Activated T-cell treated with anti-CD3 and anti-CD28 coated beads, Interleukin-2, amount 50 U/mL, for 4 hours (primary cell): ENCODE measurements at places on chromosomes 7 and 10. TPM values are rescaled to one million over a fixed set of nuclear protein-coding genes. Genes with fewer than 3 reads are reported as not detected.
A peak's percentile ranks its signal among the peaks of the same experiment; 100 is the strongest.

DNA sequence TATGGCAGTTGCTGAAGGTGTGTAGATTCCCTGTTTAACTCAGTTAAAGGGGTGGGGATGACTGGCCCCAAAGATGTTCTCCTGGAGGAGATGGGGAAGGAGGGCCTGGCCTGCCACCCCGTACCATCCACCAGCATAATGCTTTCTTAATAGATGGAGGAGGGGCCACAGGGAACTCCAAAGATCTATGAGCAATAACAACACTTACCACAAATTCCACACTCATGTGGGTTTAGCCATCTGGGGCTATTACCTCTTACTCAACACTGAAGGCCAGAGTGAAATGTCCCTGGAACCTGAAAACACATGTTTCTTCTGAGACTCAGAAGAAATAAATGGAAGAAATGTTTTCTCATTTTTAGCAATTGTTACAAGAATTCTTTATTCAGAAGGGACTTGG, 259.0 kb downstream of the CXCL12 start:
- DNase-seq = no peak

DNA sequence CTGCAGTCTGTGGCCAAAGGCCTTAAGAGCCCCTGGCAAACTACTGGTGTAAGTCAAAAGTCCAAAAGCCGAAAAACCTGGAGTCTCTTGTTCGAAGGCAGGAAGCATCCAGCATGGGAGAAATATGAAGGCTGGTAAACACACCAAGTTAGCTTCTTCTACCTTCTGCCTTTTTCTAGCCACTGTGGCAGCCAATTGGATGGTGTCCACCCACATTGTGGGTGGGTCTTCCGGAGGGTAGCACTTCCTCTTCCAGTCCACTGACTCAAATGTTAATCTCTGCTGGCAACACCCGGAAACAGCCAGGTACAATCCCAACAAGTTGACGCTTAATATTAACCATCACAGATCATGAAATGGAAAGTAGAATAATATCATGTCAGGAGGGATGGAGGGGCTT, 827.6 kb downstream of the SORCS1 start:
- DNase-seq = no peak

DNA sequence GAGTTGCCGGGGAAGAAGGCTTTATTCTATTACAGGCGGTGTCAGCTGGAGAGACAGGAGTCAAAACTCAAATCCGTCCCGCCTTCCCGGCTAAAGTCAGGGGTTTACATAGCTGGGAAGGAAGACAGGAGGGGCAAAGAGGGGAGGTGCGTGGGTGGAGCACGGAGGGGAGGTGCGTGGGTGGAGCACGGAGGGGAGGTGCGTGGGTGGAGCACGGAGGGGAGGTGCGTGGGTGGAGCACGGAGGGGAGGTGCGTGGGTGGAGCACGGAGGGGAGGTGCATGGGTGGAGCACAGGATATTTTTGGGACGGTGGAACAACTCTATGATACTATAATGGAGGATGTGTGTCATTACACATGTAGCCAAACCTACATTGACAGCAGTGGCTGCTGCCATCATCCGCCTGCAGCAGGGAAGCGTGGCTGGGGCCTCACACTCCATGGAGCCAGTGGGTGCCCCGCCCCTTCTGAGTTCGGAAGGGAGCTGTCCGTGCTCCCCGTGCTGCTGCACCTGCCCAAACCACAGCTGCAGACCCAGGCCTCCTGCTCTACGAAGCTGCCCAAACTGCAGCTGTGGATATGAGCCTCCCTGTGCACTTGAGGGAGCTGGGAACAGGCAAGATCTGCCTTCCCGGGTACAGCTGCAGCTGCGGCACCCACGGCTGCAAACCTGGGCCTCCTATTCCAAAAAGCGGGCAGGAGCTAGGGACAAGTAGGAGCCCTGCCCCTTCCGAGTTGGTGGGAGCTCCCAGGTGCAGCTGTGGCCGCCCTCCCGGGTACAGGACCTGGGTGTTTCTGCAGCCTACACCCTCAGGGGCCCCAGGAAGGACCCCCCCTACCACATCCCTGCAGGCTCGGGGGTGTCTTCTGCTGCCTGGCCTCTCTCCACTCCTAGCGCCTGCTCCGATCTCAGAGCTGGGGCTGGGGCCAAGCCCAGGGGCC, 119.4 kb downstream of the DYNC2I1 start:
- DNase-seq = peak; percentile 25

GRCh38 chr7:155774947-155775346, 37.3 kb downstream of the SHH start:
- no peak for DNase-seq

GRCh38 chr7:92802406-92802805, 34.0 kb downstream of the CDK6 start:
- DNase-seq = no peak

- DNase-seq = no peak
Measured at GRCh38 chr7:17069146-17069545, 187.4 kb upstream of the AGR3 start.

DNA sequence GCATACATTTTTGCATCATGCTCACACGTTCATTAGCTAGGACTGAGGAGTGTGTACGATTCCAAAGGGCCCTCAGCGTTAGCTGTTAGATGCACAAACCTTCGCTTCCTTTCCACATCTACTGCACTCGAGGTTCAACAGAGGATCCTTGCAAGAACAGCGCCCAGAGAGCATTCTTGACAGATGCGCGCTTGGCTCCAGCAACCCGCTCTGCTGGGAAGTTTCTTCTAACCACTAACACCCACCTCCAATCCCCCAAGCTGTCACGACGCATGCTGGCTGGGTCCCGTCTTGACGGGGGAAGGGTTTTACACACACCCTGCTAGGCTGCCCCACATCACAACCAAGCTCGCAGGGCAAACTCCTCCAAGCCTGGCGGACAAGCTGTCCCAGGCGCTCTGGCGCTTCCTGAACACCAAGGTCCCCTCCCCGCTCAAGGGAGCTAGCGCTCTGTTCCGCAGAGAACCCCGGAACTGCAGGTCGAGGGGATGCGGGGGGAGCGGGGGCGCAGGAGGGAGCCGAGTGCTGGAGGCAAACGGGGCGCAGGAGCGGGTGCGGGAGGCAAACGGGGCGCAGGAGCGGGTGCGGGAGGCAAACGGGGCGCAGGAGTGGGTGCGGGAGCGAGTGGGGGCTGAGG, 653 bp upstream of the ADRB1 start:
- no peak for DNase-seq

GRCh38 chr10:54284526-54285193, 516.4 kb downstream of the PCDH15 start:
- no peak for DNase-seq

GRCh38 chr7:27961255-27961654, 219.3 kb downstream of the JAZF1 start:
- DNase-seq = no peak

DNA sequence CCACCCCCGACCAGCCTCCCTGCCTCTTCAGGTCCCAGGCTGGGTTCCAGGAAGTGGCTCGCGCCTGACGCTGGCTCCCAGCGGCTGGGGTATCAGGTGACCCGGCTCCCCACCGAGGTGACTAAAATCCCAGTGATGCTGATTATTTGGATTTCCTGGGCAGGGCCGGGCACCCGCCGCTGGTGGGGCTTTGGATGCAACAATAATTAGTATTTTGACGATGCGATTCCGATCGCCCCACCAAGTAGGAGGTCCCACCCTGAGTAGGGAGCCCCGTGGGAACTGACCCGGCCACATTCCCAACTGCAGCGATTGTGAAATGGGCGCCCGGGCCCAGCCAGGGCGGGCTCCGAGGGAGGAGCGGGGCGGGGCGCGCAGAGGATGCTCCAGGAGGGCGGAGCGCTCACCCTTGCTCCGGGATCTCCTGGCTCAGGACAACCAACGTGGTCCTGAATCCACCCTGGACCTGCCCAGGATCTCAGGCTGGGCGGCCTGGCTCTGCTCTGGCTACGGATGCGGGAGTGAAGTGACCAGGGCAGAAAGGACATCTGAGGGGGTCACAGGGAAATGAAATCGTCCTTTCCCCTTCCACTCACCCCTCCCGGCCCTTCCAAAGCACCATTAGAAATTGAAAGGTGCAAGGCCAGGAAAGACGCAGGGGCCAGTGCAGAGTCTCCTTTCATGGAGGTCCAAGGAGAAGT, 32.6 kb downstream of the DUSP5 start:
- no peak for DNase-seq

DNA sequence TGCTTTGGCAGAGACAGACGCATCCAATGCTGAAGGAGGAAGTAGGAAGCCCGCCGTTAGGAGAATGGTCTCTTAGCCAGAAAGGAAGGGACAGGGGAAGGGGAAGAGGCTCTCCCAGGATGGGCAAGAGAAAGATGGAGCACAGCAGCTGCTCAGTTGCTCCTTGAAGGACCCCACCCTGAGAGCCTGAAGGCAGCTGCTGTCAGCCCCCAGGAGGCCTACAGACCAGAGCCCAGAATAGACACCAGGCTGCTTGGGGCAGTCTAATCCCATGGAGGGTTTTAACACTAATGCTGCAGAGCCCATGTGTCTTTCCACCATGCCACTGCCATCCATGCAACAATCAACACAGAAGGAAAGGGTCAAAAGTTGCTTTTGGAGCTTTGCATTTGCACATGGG, 3.5 kb upstream of the C7orf33 start:
- no peak for DNase-seq

DNA sequence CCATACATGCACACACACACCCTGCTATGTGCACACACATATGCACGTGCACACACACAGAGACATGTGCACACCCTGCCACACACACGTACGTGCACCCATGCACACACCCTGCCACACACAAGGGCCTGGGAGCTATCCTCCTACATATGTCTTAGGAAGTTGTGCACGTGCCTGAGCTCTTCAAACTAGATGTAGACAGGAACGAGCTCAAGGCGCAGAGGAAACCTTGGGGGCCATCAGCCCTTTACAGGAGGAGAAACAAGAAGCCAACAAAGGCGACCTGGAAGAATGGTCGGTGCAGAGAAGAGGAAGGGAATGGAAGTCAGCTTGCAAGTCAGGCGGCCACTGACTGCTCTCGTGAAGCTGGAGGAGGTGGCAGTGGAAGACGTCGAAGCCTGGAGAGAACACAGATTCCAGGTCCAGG, 58.7 kb downstream of the AOC1 start:
- DNase-seq = no peak

GRCh38 chr10:14382022-14382421, 51.3 kb upstream of the FRMD4A start:
- DNase-seq = peak; percentile 27

GRCh38 chr10:30495687-30496086, 61.7 kb downstream of the MAP3K8 start:
- no peak for DNase-seq

- DNase-seq = no peak
Measured at GRCh38 chr7:149071182-149071635, 19.3 kb downstream of the ZNF786 start.

- no peak for DNase-seq
Measured at GRCh38 chr7:120553491-120553890, 280.5 kb downstream of the KCND2 start.

DNA sequence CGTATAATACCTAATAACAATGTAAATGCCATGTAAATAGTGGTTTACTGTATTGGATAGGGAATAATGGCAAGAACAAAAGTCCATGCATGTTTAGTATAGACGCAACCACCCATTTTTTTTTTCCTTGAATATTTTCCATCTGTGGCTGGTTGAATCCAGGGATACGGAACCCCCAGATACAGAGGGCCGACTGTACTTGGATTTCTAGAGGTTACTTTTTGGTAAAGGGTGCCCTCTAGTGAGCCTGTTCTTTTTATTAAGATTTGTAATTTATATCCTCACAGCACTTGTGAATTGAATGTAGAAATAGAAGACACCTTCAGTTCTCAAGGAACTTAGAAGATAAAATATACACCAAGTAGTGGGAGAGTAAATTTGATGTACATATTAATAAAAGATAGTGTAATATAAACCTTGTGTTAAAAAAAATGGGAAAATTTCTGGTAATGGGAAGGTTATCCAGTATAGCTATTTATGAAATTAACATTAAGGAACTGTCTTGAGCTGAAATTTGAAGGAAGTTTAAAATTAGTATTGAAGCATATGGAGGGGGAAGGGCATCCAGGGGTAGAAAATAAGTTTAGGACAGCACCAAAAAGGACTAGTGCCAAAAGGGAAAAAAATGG, 32.0 kb downstream of the EXOC6 start:
- DNase-seq = no peak

DNA sequence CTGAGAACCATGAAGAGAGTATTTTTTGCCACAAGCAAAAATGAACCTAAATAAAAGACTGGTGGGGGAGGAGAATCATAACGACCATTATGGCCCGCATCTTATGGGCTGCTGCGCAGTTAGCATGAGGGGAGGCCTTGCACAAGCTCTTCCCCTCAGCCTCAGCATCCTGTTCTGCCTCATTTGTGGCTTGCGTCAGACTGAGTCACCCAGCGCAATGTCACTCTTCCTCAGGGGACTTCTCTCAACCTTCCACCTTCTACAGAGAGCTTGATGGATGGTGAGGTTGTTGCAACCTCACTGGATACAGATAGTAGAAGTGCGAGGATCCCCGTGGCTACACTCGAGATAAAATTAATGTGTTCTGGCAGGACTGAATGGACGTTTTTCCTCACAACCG, 16.8 kb upstream of the GPR15LG start:
- peak; percentile 34 for DNase-seq

DNA sequence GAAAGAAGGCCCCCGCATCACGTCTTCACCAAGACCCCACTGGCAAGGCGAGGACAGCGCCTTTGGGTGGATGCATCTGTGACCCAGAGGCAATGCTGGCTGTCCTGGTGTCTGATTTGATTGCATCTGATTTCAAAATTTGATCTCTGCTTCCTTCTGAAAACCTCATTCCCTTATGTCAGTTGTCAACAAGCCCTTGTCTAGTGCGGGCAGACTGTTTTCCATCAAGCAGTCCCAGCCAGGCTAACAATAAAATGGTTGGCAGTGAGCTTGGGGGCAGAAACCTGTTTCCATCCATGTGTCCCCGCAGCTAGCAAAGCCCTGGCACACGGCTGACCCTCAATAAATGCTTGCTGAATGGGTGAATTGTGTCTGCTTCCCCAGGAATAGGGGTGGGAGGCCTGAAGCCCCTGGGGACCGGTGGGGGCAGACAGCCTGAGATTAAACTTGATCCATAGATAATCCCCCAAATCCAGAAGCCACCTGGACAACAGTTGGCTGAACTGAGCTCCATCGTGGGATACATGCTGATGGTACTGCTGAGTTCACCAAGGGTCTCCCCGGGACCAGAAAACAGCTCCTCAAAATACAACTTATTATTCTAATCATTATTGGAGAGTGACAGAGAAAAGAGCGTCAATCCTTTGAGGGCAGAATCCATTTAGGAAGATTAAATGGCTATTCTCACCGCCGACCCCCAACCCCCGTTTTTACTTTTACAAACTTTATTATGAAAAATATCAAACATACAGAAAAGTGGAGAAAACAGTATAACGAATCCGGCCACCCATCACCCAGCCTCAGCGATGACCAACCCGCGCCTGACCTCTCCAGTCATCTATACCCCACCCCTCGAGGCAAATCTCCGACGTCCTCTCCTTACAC, 912 bp upstream of the DUSP5 start:
- DNase-seq = no peak

- DNase-seq = no peak
Measured at GRCh38 chr7:132815696-132816311, 239.5 kb upstream of the PLXNA4 start.

The SPDYE8 gene
- not detected for total RNA-seq

The HERC4 gene
- 22.8 TPM for total RNA-seq

The FLNC gene
- total RNA-seq = 0.33 TPM

The EBF3 gene
- total RNA-seq = not detected

The CALCR gene
- total RNA-seq = not detected

The GDF10 gene
- 0.43 TPM for total RNA-seq

The ANKRD7 gene
- total RNA-seq = 0.34 TPM

The LBX1 gene
- total RNA-seq = not detected

The AEBP1 gene
- total RNA-seq = 35.7 TPM

The ITGA8 gene
- total RNA-seq = not detected

The VIPR2 gene
- total RNA-seq = 0.30 TPM

The INTS15 gene
- total RNA-seq = 59.1 TPM
